ENCODE measurements at places on chromosomes 7 and 10.

- no peak for DNase-seq
Measured at GRCh38 chr10:49277973-49278372, 21.0 kb upstream of the C10orf71 start.

DNA sequence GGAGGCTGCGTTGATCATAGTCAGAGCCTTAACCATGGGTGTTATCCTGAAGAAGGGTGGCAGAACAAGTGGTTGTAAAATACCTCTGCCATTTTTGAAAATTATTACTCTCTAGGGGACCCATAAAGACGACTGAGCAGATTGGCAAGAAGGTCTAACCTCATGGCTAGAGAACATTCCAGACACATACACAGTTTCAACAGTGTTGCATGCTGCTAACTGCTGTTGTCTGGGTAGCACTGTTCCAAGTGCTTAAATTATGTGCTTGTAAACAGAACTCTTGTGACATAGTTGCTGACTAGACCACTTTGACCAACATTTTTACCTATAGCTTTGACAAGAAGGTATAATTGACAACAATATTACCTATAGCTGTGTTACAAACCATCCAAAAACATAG, 46.1 kb upstream of the FOXP2 start:
- no peak for DNase-seq

DNA sequence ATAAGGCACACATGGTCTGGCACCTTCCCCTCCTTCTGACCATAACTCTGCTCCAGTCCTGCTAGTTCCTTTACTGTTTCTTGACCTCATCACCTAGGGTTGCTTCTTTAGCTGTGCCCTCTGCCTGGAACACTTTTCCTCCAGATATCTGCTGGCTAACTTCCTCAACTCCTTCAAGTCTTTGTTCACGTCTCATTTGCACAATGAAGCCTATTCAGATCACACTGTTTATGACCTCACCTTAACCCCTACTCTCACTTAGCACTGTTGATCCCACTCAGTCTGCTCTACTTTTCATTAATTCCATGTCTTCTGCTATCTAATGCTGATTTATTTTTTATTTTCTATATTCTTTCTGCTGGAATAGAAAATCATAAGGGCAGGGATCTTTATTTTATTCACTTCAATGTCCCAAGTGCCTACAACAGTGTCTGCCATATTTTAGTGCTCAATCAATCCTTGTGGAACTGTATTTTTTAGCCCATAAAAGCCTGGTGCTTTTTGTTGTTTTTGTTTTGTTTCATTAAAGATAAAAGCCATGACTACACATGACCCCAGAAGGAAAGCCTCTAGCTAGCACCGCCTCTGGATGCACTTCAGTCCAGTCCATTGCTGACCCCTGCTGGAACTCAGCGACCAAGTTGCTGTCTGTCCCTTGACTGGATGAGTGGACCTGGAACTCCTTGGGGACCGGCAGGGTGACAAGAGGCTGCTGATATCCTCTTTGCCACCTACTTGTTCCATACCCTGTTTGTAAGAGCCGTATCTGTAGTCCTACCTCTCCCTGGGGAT, 12.3 kb downstream of the KLF14 start:
- DNase-seq, result peak; percentile 76

- DNase-seq, result no peak
Measured at GRCh38 chr10:89035461-89035860, 44.9 kb downstream of the FAS start.

DNA sequence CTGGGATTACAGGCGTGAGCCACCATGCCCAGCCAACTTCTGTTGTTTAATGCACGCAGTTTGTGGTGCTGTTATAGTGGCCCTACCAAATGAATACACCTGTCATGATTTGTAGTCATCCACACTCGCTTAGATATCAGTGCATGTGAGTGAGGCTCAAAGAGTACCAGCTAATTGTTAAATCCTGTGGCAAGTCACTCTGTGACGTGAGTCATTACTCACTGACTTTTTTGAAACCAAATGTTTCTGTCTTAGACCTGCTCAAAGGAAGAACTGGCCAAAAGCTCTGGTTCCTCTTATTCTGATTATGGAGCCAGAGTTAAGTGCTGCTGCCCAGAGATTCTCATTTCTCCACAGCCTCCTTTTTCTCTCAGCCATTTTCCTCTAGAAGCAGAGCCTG, 109.4 kb downstream of the PRKAG2 start:
- no peak for DNase-seq

GRCh38 chr7:20304366-20304765, 26.3 kb upstream of the ITGB8 start:
- DNase-seq, result no peak

GRCh38 chr7:105060923-105061322, 46.9 kb downstream of the KMT2E start:
- DNase-seq, result no peak

- DNase-seq, result no peak
Measured at GRCh38 chr7:42138691-42139090, 98.3 kb downstream of the GLI3 start.

GRCh38 chr7:116953906-116954838, 871 bp downstream of the ST7 start:
- DNase-seq, result no peak

DNA sequence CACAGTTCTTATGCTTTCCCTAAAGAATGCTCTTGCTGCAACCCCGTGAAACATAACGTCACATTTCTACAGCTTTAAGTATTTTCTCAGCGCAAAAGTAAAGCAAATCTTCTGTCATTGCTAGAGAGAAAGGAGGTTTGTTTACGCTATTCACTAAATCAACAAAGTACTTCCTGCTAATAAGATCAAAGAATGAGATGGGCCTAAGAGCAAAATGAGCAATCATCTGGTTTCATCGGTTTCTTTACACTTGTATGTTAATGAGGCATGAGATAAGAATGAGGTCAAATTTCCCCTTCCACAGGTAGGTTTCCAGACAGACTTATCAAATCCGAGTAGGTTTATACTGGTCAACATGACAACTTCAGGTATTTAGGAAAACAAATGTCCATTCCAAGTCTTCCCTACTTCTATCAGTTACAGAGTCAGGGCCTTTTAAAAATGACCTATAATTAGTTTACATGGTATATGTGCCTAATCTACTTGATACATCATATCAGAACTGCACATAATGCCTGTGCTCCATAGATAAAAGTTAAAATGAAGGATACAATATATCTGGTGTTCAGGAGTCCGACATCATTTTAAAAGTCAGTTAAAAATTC, 8.4 kb downstream of the USP6NL start:
- no peak for DNase-seq

- no peak for DNase-seq
Measured at GRCh38 chr7:150631084-150631826, 930 bp downstream of the GIMAP6 start.

GRCh38 chr10:111107846-111108245, 31.0 kb downstream of the ADRA2A start:
- DNase-seq, result no peak

GRCh38 chr10:117053482-117053881, 48.5 kb upstream of the SHTN1 start:
- DNase-seq, result no peak

DNA sequence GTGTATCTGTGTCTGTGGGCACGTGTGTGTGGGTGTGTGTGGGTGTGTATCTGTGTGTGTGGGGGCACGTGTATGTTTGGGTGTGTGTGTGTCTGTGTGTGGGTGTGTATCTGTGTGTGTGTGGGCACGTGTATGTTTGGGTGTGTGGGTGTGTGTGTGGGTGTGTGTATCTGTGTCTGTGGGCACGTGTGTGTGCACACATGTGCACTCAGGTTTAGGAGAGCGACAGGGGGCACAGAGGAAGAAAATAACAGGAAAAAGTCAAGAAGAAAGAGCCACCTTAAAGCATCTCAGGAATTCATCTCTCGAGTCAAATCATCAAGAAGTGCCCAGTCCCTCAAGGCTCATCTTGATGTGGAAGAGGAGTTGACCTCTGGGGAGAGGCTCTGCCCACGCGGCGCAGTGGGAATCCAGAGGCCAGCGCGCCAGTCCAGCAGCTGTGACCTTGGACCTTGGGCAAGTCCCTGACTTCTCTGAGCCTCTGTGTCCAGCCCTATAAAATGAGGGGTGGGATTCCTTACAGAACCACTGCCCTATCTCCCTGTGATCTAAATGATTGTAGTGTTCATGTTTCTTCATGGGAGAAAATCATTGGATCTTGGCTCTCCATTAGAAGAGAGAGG, 147.8 kb downstream of the RGS10 start:
- no peak for DNase-seq

DNA sequence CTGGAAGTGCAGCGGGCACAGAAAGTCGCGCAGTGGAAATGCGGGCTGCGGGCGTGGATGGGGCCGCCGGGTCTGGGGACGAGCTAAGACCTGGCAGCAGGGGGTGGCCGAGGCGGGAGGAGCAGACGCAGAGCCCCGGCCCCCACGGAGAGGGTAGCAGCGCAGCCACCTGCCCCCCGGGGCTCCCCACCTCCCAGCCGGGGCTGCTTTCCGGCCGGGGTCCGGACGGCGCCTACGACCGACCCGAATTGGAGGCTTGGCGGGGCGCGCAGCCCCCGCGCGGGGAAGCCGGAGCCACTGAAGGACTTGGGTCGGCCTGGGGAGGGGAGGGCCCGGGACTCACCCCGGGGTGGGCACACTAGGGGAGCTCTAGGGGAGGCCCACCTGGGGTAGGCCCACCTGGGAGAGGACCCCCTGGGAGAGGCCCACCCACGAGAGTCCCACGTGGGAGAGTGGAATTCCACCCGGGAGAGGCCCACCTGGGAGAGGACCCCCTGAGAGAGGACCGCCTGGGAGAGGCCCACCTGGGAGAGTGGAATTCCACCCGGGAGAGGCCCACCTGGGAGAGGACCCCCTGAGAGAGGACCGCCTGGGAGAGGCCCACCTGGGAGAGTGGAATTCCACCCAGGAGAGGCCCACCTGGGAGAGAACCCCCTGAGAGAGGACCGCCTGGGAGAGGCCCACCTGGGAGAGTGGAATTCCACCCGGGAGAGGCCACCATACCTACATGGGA, 854 bp upstream of the CFAP46 start:
- no peak for DNase-seq

DNA sequence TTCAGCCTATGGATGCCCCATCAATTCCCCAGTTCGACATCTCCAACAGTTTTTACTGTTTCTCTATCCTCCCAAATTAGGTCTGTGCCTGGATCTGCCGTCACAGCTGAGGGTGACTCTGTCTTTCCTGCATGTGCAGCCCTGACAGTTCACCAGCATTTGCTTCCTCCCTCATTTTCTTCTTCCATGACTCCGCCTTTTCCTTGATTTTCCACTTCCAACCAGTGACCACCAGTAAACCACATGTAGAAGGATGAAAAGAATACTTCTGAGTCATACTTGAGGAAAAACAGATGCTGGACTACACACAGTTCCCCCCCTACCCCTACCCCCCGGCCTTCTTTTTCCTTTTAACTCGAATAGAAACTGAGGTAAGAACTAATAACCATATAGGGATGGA, 311.8 kb upstream of the POM121L12 start:
- no peak for DNase-seq

GRCh38 chr10:14429043-14429700, 98.4 kb upstream of the FRMD4A start:
- no peak for DNase-seq

DNA sequence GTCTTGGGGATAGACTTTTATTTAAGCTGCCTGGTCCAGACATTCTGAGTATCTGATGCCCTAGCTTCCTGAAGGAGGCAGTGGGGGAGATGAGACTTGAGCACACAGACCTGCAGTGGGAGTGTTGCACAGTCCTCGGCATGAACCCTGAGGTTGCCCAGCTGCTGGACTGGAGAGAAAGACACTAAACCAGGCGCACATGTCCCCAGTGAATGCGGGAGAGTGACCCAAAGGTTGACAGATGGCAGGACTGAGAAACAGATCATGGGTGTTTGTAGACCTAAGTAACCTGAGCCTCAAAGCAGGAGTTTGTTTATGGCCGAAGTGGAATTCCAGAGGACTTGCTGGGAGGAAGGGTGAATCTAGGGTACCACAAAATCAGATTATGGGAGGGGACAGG, 15.7 kb upstream of the MSRB2 start:
- no peak for DNase-seq

DNA sequence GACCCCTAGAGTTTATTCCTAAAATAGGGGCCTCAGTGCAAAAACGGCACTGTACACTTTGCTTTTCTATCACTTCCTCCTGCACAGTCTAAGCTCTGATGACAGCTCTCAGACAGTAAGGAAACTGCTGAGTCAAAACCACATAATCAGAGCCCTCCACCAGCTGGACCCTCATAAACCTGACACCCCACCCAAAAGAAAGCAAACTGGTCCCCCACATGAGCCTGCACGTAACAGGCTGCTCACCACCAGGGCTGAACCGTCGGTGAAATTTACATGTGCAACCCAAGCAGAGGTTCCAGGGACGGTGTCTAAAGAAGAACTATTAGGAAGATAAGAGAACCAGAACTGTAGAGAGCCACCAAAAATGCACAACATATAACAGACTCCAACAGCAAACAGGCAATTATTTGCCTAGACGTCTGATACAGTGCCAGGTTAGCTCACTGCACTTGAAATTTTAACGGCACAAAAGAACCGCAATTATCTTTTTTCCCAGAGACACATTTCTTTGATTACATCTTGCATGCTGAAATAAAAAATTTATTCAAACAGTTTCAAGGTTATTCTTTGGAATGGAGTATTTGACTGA, 19.6 kb downstream of the SGMS1 start:
- no peak for DNase-seq

DNA sequence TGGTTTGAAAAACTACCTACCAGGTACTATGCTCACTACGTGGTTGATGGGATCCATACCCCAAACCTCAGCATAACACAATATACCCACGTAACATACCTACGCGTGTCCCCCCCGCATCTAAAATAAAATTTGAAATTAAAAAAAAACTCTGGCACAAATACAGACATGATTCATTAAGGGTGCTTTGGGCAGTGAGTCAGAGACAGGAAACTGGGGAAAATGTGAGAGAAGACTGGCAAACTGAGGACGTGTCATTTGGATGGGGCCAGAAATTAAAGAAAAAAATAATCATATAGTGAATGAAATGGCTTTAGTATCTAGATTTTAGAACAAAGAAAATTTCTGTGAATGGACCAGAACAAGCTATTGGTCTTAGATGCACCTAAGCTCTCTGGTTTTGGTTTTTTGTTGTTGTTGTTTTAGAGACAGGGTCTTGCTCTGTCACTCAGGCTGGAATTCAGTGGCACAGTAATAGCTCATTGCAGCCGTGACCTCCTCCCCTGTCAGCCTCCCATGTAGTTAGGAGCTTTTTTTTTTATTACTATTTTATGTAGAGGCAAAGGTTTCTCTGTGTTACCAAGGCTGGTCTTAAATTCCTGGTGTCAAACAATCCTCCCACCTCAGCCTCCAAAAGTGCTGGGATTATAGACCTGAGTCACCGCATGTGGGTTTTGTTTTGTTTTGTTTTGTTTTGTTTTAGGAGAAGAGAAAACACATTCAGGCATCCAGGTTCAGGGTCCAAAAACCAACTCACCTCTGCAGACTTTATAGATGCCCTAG, 5.9 kb upstream of the PRSS58 start:
- DNase-seq, result no peak

- no peak for DNase-seq
Measured at GRCh38 chr7:128809363-128809762, 17.6 kb downstream of the CCDC136 start.

Measured in NCI-H1930 (cell line).